ENCODE measurements at places on chromosomes 4 and X.

GRCh38 chr4:98528882-98529281 lies 129.5 kb downstream of the TSPAN5 start:
- DNase-seq, result no peak

DNA sequence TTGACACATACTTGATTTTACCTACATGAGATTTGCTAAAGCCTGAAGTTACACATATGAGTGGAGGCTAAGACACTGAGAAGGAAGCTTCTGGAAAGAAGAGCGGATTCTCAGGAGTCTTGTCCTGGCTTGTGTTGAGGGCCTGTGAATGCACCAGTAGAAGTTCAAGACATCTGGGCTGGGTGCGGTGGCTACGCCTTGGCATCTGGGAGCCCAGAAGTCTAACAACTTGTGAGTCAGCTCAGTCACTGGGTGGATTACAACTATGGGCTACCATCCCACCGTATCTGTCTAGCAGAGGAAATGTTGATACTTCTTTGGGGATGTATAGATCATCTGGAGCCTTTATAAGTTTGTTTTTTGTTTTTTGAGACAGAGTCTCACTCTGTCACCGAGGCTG lies 375.6 kb upstream of the SMIM31 start:
- no peak for DNase-seq

- no peak for DNase-seq
Observed at GRCh38 chr4:81589262-81589661, 117.6 kb upstream of the RASGEF1B start.

GRCh38 chrX:106999002-106999975 lies 723 bp downstream of the MORC4 start:
- peak; percentile 59 for DNase-seq

- DNase-seq, result peak; percentile 92
Observed at GRCh38 chrX:10634392-10635161, 14.2 kb upstream of the MID1 start.
